ENCODE measurements at places on chromosomes 2 and 18. TPM values are rescaled to one million over a fixed set of nuclear protein-coding genes. Genes with fewer than 3 reads are reported as not detected.
A peak's percentile ranks its signal among the peaks of the same experiment; 100 is the strongest.

GRCh38 chr2:68548396-68548795 lies 81.0 kb downstream of the APLF start:
- no peak for DNase-seq

DNA sequence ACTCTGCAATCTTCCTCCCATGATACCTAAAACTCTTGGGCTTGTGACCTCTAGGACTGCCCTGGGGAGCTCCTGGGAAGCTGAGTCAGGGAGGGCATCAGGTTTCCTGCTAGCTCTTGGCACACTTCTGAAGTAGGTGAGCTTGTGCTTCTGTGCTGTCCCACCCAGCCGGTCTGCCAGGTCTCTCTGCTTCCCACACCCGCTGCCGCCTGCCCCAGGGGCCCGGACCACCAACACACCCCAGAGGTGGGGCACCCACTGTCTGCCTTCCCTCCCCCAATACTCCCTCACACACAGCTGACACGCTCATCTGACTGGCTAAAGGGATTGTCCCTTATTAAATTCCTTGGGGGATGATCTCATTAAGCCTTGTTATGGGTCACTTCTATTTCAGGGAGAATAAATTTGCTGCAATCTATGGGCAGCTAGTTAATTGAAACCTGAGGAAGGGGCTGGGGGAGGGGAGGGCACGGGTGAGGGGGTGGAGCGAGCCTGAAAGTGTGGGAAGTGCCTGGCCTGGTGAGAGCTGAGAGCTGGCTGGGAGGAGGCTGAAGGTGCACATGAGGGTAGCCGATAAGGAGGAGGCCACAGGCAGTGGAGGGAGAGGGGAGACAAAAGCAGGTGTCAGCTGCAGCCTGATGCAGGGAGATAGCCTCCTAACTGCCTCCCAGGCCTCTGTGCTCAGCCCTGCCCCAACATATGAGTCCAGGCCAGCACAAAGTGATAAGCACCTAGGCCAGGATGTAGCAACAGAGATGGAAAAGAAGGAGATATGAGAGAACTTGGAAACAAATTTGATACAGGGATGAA lies 48.8 kb downstream of the HAUS1 start:
- peak; percentile 31 for DNase-seq

GRCh38 chr2:181771356-181771755 lies 91.0 kb upstream of the NEUROD1 start:
- DNase-seq, result no peak

GRCh38 chr18:10526561-10526949 lies 728 bp downstream of the NAPG start:
- DNase-seq, result no peak

DNA sequence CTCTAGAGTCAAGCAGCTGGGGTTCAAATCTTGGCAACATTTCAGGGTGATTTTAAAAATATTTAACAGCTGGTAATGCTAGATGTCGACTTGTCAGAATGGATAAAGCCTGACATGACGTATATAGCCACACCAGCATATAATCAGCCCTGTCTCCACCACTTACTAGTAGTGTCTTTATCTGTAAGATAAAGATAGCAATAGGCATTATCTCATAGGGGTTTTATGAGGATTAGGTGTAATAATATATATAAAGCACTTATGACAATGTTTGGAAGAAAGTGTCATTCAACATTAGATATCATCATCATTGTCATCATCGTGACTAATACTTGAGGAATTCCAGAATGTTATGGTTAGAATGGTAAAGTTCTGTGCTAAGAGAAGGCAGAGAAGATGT lies 369.0 kb upstream of the CWC22 start:
- no peak for DNase-seq

GRCh38 chr2:101748000-101748399 lies 50.5 kb downstream of the MAP4K4 start:
- DNase-seq, result no peak

SERPINB3 gene
- total RNA-seq, result not detected

RBKS gene
- 1.2 TPM for total RNA-seq

CAVIN2 gene
- not detected for total RNA-seq

Measured in glutamatergic neuron (in vitro differentiated cells).